Activated naive CD8-positive, alpha-beta T cell treated with anti-CD3 and anti-CD28 coated beads for 36 hours (primary cell): ENCODE measurements at places on chromosomes 1 and 21.
A peak's percentile ranks its signal among the peaks of the same experiment; 100 is the strongest.

GRCh38 chr1:236465959-236466303 lies 57.9 kb upstream of the LGALS8 start:
- no peak overlapping the region for H3K4me3 ChIP-seq
- H3K4me1 ChIP-seq, result peaks cover 21% of the 10 kb centered on the region
- H3K36me3 ChIP-seq, result no peaks in the 10 kb centered on the region
- no peak for DNase-seq

- H3K4me3 ChIP-seq, result no peak overlapping the region
- H3K27ac ChIP-seq, result no peak overlapping the region
- DNase-seq, result no peak
Observed at GRCh38 chr1:157852476-157852875, 10.9 kb upstream of the CD5L start.

GRCh38 chr21:18986197-18986596 lies 582.6 kb upstream of the TMPRSS15 start:
- no peak overlapping the region for H3K27ac ChIP-seq
- no peaks in the 10 kb centered on the region for H3K4me1 ChIP-seq
- H3K27me3 ChIP-seq, result no peaks in the 10 kb centered on the region

DNA sequence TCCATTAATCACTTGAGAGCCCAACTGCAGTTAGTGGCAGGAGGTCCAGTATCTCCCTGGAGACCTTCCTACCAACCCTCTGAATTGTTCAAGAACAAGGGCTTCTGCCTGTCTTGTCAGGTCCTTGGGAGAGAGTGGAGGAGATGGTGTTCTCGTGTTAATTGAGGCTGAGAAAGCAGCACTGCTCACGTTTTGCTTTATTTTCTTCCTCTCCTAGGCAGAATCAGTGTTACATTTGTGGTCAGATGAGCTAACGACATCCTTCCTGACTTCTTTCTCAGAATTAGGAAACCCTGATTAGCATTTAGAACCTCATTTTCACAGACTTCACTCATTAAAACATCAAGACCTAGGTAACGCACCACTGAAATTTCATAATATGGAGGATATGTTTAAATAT lies 26.4 kb upstream of the LRIG2 start:
- peak overlapping the region; percentile 53 for H3K4me3 ChIP-seq
- no peak for DNase-seq
- peaks cover 47% of the 10 kb centered on the region for H3K4me1 ChIP-seq

- H3K4me3 ChIP-seq, result no peak overlapping the region
- peaks cover 1% of the 10 kb centered on the region for H3K36me3 ChIP-seq
- DNase-seq, result no peak
- peaks cover 17% of the 10 kb centered on the region for H3K4me1 ChIP-seq
- peaks cover 15% of the 10 kb centered on the region for H3K27me3 ChIP-seq
- no peak overlapping the region for H3K27ac ChIP-seq
Observed at GRCh38 chr1:201156346-201156745, 2.1 kb upstream of the TMEM9 start.

DNA sequence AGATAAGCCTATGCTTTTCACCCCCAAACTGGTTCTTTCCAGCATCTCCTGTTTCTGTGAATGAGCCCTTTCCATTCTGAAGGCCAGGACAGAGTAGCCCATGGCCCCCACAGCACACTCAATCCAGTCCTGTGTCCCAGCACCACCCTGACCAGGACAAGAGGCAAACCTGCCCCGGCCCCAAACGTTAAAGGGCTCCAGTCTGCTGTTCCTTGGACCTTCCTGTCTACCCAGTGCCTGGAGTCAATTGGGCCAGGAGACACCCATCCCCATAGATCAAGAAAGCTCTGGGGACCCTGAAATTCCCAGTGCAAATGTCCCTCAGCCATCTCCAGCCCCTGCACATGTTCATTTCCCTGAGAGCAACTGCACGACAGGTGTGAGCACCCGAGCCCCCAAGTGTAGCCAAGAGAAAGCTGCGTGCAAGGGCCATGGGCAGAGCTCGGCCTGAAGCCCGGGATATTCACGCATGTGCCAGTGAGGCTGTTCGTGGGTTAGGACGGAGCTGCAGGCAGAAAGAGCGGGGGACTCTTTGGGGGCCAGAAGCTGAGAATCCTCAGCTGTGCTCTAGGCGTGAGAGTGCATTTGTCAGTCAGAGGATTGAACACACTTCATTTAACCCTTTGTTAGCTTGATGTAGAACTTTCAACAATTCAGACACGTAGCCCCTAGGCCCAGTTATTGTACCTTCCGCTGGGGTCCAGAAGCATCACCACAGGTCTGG lies 4.2 kb upstream of the RIPK4 start:
- H3K27ac ChIP-seq, result no peak overlapping the region
- H3K36me3 ChIP-seq, result no peaks in the 10 kb centered on the region
- peaks cover 23% of the 10 kb centered on the region for H3K4me1 ChIP-seq
- no peak for DNase-seq

DNA sequence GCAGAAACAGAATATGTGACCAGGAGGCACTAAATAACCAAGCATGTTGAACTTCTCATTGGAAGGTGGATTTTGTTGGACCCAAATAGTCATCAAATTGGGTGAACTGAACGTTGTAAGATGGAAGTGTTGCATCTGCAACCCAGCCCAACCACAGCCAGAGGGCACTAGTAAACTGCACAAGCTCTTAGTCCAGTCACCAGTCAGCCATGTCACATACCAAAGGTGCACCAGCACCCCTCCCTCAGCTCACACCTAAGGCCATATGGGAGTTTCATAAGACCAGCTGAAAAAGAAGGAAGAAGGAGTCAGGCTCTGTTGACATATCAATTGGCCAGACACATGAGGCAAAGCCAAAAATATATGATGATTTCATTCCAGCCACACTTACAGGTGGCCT lies 481.7 kb upstream of the NR5A2 start:
- DNase-seq, result no peak
- H3K36me3 ChIP-seq, result no peaks in the 10 kb centered on the region
- H3K27ac ChIP-seq, result no peak overlapping the region
- H3K4me3 ChIP-seq, result no peak overlapping the region

DNA sequence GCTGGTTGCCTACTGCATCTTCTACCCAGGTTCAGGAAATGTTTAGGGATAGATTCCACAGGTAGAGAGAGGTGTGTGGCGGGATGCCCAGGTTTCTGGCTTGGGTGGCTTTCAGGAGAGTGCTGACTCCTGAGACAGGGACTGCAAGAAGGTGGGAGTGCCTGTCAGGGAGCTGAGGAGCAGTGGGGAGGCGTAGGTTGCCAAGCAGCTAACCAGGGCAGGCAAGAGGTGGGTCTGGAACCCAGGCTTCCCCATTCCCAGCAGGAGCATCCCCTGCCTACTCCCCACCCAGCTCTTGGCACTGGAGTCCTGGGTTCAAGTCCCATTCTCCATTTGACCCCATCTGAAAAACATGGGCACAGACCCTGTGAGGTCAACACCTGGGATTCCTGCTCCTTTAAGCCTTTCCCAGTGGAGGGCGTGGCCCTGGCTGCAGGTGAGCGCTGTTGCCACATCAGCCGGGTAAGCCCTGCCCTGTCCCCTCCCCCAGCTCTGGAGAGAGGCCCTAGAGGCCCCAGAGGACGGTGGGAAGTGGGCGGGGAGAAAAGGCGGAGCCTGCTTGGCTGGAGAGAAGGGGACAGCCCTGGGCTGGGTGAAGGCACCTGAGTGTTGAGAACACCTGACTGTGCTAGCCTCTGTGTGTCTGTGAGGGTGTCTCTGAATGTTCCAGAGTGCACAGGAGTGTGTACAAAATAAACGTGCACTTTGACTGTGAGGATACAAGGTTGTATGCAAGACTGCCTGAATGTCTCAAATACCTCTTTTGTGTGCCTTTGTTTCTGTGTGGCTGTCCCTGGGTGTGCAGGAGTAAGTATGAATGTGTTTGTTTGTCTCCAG lies 14.0 kb upstream of the SYNC start:
- no peak overlapping the region for H3K27ac ChIP-seq
- peaks cover 2% of the 10 kb centered on the region for H3K4me1 ChIP-seq
- H3K27me3 ChIP-seq, result peaks cover 13% of the 10 kb centered on the region

- no peaks in the 10 kb centered on the region for H3K27me3 ChIP-seq
- H3K36me3 ChIP-seq, result no peaks in the 10 kb centered on the region
- H3K4me3 ChIP-seq, result no peak overlapping the region
- H3K4me1 ChIP-seq, result no peaks in the 10 kb centered on the region
- no peak overlapping the region for H3K27ac ChIP-seq
Observed at GRCh38 chr21:16908077-16908476, 604.8 kb upstream of the CXADR start.

DNA sequence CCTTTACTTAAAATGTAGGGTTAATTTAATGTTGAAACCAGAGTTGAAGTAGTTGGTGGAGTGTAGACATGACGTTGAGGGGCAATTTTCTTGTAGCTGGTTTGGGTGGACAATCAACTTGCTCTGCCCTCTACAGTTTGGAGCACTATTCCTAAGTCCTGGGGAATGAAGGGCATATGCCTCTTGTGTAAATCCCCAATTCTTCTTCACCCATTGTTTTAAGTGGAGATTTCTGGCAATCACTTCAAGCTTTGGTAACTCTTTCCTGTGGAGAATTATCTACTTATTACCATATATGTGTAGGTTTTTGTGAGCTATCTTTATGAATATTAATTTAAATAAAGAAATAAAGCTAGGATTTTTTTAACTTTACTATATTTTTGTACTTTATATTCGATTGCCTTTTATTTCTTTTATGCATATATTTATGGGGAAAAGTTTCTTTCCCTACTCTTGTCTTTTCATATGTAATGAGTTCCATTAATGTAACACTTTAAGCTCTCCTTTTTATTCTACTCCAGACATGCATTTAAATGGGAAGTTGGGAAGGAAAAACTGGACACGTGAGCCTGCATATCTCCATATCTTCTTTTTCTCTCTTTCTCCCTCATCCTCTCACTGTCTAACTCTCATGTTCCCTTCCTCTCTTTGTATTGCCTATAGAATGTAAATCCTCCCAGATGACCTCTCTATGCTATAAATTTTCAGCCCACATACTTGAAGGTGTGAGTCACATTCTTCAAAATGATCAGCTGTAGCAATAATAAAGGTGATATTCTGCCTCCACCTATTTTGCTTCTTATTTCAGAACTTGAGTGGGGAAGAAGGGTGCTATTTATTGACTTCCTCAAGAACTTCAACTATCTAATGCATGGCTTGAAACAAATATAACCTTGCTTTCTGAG lies 276.7 kb downstream of the PTPRC start:
- no peaks in the 10 kb centered on the region for H3K27me3 ChIP-seq
- H3K36me3 ChIP-seq, result peaks cover 39% of the 10 kb centered on the region
- no peak overlapping the region for H3K4me3 ChIP-seq
- DNase-seq, result no peak

GRCh38 chr1:15428815-15429435 lies 9.3 kb upstream of the CTRC start:
- H3K27ac ChIP-seq, result no peak overlapping the region
- no peaks in the 10 kb centered on the region for H3K27me3 ChIP-seq
- no peak for DNase-seq

GRCh38 chr1:97013941-97014340 lies 292.4 kb downstream of the PTBP2 start:
- H3K4me1 ChIP-seq, result no peaks in the 10 kb centered on the region
- no peak overlapping the region for H3K4me3 ChIP-seq
- H3K36me3 ChIP-seq, result no peaks in the 10 kb centered on the region
- no peak for DNase-seq
- H3K27me3 ChIP-seq, result peaks cover 7% of the 10 kb centered on the region

DNA sequence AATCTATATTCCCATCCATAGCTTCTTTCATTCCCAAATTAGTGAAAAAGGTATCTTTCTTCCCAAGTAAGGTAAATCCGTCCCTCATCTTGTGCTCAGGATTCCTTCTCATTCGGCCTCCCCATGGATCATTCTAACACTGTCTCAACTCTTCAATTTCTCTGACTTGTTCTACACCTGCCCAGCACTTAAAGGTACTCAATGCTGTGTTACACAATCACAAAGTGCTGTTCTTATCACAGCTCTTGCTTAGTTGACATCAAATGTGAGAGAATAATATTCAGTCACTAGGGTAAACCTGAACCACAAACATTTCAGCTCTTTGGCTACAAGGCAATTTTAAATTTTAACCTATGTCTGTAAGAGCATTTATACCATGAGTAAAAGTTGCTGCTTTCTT lies 94.8 kb downstream of the DIRAS3 start:
- H3K4me3 ChIP-seq, result no peak overlapping the region
- no peak for DNase-seq
- H3K27ac ChIP-seq, result no peak overlapping the region
- H3K36me3 ChIP-seq, result no peaks in the 10 kb centered on the region
- no peaks in the 10 kb centered on the region for H3K4me1 ChIP-seq

DNA sequence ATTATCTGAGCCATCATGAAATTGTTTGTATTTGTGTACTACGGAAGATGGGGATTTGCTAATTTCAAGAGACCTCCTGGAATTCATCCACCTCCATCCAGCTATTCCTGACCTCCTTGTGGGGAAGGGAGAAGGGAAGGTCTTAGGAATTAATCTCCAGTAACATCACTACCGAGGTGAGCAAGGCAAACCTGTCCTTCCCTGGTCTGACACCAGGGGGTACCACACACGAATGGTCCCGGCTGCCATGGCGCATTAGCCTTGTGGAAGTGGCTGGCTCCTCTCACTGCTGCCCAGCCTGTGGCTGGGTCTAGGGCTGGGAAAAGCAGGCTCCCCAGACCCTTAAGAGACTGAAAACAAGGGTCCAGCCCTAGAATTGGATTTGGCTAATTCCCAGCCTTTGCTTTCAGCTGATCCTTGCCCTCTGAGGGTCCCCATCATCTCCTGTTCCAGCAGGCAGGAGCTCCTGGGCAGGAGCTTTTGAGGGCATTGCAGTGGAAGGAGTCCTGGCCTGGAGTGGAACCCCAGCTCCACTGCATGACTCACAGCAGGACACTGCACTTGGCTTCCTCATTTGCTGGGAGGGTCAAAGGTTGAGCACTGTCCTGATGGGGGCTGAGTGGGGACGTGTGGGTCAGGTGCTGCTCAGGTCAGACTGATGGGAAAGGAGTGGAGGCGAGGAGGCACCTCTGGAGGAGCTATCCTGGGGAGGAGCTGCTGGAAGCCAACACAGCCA lies 34.8 kb downstream of the RIMS3 start:
- H3K4me1 ChIP-seq, result peaks cover 36% of the 10 kb centered on the region
- H3K27me3 ChIP-seq, result no peaks in the 10 kb centered on the region
- no peak overlapping the region for H3K27ac ChIP-seq
- H3K36me3 ChIP-seq, result no peaks in the 10 kb centered on the region

- no peak for DNase-seq
- H3K36me3 ChIP-seq, result no peaks in the 10 kb centered on the region
- peaks cover 24% of the 10 kb centered on the region for H3K4me1 ChIP-seq
- H3K4me3 ChIP-seq, result no peak overlapping the region
- H3K27ac ChIP-seq, result no peak overlapping the region
- peaks cover 14% of the 10 kb centered on the region for H3K27me3 ChIP-seq
Observed at GRCh38 chr1:67745875-67746698, 61.1 kb downstream of the GADD45A start.

- no peaks in the 10 kb centered on the region for H3K4me1 ChIP-seq
- H3K27me3 ChIP-seq, result no peaks in the 10 kb centered on the region
- H3K27ac ChIP-seq, result no peak overlapping the region
- no peak for DNase-seq
Observed at GRCh38 chr21:18760247-18760646, 356.7 kb upstream of the TMPRSS15 start.

DNA sequence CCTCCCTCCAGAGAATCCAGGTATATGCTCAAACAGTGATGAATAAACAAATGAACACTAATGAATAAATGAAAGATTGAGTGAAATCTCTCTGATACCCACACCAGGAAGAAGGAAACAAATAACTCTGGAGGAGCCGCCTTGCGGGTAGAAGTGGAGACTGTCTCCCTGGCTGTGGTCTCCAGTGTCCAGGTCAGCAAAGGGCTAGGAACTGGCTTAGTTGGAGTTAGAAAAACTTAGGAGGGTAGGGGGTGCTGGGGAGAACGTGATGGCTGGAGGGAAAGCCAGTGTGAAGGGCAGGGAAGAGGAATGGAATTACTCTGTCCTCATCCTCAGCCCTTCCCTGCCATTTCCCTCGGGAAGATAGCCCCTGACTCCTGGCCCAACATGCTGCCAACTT lies 537 bp downstream of the RHBDL2 start:
- no peaks in the 10 kb centered on the region for H3K27me3 ChIP-seq
- H3K4me1 ChIP-seq, result no peaks in the 10 kb centered on the region
- no peak overlapping the region for H3K27ac ChIP-seq
- H3K36me3 ChIP-seq, result no peaks in the 10 kb centered on the region
